ENCODE measurements at places on chromosomes 11 and 22.
A peak's percentile ranks its signal among the peaks of the same experiment; 100 is the strongest.

DNA sequence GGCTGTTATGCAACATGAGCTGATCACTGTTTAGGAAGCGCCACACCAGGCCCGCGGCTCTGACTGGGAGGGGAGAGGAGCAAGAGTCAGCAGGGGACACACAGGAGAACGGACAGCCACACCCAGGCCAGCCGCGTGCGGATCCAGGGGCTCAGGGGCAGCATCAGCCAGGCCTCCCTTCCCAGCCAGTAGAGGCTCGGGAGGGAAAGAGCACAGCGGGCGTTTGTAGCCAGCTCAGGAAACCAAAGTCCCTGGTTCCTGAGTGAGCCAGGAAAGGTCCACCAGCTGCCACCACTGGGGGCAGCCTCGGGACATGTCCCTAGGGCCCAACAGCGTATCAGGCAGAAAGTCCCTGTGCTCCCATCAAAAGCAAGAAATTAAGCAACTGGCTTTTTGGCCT lies 71.8 kb upstream of the PITPNB start:
- no peak for DNase-seq

DNA sequence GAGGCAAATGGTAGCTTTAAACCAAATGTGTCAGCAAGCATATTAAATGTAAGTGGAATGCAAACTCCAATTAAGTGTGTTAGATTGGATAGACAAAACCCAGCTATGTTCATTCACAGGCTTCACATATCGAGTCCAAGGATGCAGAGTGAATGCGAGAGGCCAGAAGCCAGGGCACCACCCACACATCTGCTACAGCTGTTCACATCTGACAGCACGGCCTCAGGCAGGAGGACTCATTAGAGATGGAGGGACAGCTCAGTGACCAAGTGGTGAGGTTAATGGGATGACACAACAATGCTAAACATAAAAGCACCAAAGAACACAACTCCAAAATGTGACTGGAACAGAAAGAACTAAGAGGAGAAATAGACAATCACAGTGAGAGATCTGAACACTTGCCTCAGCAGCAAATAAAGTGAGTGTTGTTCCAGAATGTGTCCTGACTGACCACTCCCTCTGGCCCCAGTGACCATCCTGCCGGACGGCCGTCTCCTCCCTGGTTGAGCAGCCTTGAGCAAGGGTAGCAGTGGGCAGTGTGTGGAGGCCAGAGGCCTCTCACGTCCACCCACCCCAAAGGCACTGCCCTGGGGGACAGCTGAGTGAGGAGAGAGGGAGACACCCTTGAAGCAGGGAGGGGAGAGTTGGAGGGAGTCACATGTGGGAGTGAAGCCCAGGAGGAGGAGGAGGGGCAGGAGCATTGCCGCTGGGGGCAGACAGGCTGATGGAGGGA lies 23.8 kb downstream of the ALG12 start:
- DNase-seq = no peak

GRCh38 chr11:64192434-64192833 lies 6.5 kb downstream of the STIP1 start:
- DNase-seq = no peak

DNA sequence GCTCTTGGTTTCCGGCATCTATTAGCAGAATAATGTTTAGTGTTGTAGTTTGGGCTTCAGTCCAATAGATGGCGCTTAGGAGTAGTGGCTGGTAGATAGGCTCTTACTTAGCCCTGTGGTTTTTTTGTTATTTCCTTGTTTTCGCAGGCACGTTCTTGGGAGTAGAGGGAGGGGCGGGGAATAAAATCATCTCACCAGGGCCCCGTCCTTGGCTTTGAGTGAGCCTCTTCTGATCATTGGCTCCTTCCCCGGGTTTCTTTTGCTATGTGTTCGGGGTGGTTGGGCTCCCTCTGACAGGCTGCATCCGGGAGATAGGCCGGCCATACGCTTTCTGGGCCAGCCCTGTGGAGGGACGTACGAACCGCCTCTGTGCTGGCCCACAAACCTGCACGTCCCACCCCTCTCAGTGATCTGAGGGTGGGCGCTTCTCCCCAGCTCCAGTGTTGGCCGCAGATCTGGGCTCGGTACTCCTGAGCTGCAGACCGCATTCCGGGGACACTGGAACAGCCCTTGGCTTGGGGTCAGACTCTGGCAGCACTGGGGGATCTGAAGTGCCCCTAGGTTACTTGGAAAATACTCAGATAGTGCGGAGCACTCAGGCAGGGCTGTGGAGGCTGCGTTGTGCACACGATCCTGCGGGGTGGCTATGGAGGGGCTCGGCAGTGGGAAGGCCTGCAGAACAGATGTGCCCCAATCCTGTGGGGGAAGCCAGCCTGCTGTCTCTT lies 217.0 kb downstream of the DYNC2H1 start:
- no peak for DNase-seq

DNA sequence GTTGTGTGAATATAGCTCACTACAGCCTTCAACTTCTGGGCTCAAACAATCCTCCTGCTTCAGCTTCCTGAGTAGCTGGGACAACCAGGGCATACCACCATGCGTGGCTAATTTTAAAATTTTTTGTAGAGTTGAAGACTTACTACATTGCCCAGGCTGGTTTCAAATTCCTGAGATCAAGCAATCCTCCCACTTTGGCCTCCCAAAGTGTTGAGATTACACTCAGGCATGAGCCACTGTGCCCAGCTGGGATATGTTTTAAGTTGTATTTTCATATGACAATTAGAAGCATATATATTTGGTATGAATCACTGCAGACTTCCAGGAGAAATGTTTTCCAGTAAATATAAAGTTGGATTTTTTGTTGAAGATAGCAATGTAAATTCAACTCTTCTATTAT lies 15.4 kb downstream of the DDX10 start:
- DNase-seq = no peak

DNA sequence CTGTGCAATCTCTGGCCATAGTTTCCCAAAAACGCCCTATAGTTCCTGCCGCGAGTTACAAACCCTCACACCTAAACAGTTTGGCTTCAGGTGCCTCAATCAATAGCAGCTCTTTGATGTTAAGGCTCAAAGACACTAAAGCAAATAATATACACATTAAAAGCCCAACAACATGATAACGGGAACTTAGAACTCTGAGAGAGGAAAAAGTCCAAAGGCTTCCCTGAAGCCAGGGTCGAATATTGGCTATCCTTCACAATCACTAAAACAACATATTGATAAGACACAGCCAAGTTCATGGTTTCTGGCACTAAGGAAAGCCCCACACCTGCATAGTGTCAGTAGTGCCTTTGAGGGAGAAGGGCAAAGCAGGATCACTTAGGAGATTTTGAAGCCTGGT lies 54.9 kb downstream of the NTM start:
- no peak for DNase-seq

DNA sequence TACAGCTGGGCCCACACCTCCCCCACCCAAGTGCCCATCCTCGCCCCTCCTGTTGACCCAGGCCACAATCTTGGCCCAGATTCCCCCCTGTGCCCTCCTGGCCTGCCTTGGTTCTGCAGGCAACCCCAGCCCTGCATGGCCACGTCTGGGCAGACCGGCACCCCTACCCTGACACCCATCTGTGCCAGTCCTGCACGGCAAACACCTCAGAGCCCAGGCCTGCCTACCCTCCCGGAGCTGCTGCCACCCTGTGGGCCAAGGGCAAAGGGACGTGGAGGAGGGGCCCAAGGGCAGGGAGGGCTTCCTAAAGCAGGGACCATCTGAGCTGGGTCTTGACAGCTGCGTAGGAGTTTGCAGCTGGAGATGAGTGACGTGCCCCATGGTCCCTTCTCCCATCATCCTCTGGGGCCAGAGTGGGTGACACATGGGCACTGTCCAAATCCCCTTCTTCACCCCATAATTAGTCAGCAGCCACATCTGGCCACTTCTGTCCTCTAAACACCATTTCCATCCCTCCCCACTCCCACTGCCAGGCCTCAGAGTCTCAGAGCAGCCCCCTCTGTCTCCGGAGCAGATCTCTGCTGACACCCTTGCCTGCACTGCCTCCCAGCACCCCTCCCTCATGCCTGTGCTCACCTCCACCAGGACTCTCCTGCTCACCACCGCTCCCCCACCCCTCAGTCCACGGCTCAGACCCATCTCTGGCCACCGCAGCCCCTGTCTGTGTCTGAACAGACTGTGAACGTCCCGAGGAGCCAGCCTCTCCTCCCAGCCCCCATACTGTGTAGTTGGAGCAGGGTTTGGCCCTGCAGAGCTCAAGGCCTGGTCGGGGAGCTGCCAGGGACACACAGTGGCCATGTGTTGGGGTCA lies 35.6 kb upstream of the PPARA start:
- DNase-seq = no peak

- DNase-seq = no peak
Measured at GRCh38 chr11:1866776-1867175, 13.9 kb downstream of the LSP1 start.

DNA sequence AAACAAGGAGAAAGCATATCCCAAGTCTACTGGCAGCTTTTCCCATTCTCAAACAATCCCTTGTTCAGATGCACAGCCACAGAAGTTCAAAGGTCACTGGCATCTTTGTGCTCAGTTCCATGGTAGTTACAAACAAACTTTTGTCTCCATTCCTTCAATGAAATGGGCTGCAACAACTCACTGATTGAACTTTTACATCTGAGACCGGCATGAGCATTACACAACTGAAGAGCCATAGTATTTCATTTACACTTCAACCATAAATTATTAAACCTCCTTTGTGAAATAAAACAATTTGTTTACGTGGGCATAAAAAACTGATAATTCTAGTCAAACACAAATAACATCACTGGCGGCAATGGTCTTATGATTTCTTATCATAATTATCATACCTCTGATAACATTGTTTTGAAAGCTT lies 67.8 kb upstream of the ARHGAP32 start:
- no peak for DNase-seq

GRCh38 chr11:91243630-91244029 lies 981.0 kb upstream of the FAT3 start:
- no peak for DNase-seq

GRCh38 chr11:12441231-12441861 lies 64.0 kb downstream of the PARVA start:
- DNase-seq = no peak

DNA sequence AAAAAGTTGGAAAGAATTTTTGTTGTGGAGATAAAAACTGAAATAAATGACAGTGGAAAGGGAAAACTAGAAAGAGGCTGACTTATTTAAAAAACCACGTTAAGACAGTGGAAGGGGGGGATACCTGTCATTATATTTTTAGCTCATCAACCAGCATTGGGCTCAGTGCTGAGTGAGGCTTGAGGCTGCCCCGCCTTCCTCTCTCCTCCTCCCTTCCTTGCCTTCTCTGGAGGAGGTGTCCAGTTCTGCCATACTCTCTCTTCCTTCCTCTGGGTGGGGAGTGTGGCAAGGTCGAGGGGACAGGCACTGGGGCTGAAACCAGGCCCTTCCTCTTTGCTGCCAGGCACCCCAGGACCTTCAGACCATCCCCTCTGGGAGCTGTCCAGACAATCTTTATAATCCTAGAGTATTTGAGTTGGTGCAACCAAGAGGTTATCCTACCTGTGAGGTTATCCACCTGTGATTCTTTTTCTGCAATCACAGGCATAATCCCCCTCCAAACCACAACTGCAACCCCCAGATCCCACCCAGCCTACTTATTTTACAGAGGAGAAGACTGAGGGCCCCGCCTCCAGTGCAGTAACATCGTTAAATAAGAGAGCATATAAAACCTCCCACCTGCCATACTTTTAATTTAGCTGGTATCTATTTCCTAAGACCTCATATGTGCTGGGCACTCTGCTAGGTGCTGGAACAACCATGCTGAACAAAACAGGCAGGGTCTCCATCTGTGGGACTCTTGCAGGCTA lies 578.5 kb downstream of the BUD13 start:
- DNase-seq = no peak

DNA sequence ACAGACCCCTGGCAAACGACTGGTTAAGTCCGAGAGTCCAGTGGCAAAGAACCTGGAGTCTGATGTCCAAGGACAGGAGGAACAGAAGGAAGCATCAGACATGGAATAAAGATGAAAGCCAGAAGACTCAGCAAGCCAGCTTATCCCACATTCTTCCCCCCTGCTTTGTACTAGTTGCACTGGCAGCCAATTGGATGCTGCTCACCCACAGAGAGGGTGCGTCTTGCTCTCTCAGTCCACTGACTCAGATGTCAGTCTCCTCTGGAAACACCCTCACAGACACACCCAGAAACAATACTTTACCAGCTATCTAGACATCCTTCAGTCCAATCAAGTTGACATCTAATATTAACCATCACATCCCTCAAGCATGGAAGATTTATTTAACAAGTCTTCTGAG lies 1265.8 kb upstream of the CNTN5 start:
- DNase-seq = no peak

- DNase-seq = peak; percentile 79
Measured at GRCh38 chr11:125164422-125165110, at the start of gene PKNOX2. TSS of gene PKNOX2 (plus strand) at chr11:125164751. CDS start at chr11:125351306, 186,555 bp downstream.

GRCh38 chr11:116989184-116989583 lies 109.0 kb downstream of the SIK3 start:
- no peak for DNase-seq

DNA sequence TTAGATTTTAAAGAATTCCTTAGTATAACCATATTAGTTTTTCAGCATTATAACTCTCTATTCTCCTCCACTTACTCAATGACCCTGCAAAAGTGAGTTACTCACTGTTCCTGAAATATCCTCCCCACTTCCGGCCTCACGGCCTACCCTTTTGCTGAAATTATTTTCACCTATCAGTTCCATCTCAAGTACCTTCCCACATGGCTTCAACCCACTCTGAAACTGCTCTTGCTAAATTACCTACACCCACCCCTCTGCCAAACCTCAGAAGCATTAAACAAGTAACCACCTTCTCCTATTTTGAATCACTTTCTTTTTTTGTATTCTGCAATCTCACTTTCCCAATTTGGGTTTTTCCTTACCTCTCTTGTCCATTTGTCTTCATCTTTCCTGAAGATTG lies 37.7 kb downstream of the OR5P2 start:
- DNase-seq = no peak

GRCh38 chr11:40162901-40163883 lies 1296.3 kb downstream of the LRRC4C start:
- no peak for DNase-seq

Data from stimulated activated CD4-positive, alpha-beta T cell treated with anti-CD3 and anti-CD28 coated beads, Interleukin-4, amount 100 ng/mL, for 1 hour (primary cell).